ENCODE measurements at places on chromosomes 3 and 15.

- no peak overlapping the region for H3K4me3 ChIP-seq
- H3K27ac ChIP-seq = no peak overlapping the region
- no peaks in the 10 kb centered on the region for H3K27me3 ChIP-seq
- no peaks in the 10 kb centered on the region for H3K36me3 ChIP-seq
These were observed 2.5 kb downstream of the PIK3CA start for GRCh38 chr3:179150610-179151009.

DNA sequence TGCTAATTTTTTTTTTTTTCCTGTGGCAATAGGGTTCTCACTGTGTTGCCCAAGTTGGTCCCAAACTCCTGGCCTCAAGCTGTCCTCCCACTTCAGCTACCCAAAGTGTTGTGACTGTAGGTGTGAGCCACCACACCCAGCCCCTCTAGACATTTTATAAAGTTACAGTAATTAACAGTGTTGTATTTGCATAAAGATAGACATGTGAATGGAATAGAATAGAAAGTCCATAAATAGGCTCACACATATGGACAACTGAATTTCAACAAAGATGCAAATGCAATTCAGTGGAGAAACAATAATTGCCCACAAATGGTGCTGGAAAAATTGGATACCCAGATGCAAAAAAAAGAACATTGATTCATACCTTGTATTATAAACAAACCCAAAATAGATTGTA lies 39.9 kb downstream of the PLS1 start:
- H3K27ac ChIP-seq = no peak overlapping the region
- no peak overlapping the region for H3K4me3 ChIP-seq
- H3K4me1 ChIP-seq = no peaks in the 10 kb centered on the region
- no peaks in the 10 kb centered on the region for H3K36me3 ChIP-seq
- H3K27me3 ChIP-seq = peaks cover 2% of the 10 kb centered on the region

GRCh38 chr15:81959196-81959595 lies 86.6 kb downstream of the MEX3B start:
- no peaks in the 10 kb centered on the region for H3K36me3 ChIP-seq
- no peak overlapping the region for H3K4me3 ChIP-seq
- DNase-seq = no peak
- H3K27me3 ChIP-seq = no peaks in the 10 kb centered on the region

GRCh38 chr15:97052513-97052912 lies 722.0 kb downstream of the NR2F2 start:
- no peaks in the 10 kb centered on the region for H3K27me3 ChIP-seq
- H3K4me1 ChIP-seq = no peaks in the 10 kb centered on the region
- H3K4me3 ChIP-seq = no peak overlapping the region
- H3K36me3 ChIP-seq = no peaks in the 10 kb centered on the region
- no peak overlapping the region for H3K27ac ChIP-seq

- no peaks in the 10 kb centered on the region for H3K4me1 ChIP-seq
- H3K36me3 ChIP-seq = no peaks in the 10 kb centered on the region
- H3K4me3 ChIP-seq = no peak overlapping the region
- H3K27ac ChIP-seq = no peak overlapping the region
- DNase-seq = peak; percentile 77
These were observed 13.7 kb upstream of the U2SURP start for GRCh38 chr3:142987707-142988106.

DNA sequence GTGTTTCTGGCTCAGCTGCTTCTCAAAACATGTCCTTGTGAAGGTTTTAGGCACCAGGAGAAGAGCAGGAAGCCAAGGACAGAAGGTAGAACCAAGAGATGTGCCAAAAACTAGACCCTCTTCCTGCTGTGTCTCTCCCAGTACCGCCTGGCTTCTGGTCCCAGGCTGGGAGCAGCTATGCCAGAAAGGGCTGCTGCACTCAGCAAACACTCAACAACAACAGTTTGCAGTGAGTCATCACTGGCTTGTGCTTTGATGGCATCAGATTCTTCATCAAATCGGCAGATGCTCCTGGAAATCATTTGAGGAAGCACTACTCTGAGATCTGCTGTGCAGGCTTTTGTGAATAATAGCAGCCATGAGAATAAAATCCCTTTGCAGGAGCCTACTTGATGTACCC lies 63.2 kb downstream of the DGKG start:
- no peaks in the 10 kb centered on the region for H3K36me3 ChIP-seq

DNA sequence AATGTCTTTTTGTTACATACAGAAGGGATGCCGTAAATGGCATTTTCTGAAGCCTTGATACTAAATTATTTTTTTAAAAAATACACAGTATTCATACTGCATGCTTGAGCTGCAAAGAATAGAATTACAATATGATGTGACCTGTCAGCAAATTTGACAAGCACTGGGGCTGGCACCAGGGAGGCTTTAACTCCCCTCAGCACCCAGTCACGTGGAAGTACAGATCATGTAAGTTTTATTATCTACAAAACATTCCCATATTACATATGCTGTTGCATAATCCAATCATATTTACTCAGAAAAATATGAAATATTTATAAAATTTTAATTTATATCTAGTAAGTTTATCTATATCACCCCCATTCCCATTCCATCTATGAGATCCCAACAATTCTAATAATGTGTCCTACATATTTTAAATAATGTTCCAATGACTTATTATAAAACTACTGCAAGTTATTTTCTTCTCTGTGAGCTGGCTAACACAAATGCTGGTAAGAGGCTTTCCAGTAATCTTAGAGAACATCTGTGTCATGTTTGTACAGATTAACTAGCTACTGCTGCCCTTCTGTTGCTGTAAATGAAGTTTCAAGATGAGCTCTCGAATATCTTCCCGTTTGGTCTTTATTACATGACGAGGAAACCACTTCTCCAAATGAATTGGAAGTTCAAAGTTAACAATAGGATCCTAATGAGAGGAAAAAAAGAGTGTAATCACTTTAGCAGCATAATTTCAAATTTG lies 5.2 kb upstream of the IMPG2 start:
- 0 out of 2 replicates have a peak, but pooled peaks cover 2% of the 10 kb centered on the region for H3K36me3 ChIP-seq
- no peaks in the 10 kb centered on the region for H3K4me1 ChIP-seq
- no peak for DNase-seq
- H3K27ac ChIP-seq = no peak overlapping the region

GRCh38 chr3:22606461-22606860 lies 596.7 kb upstream of the UBE2E2 start:
- no peak overlapping the region for H3K4me3 ChIP-seq
- no peak for DNase-seq
- H3K27me3 ChIP-seq = no peaks in the 10 kb centered on the region

All from IMR-90 (cell line).